COR-L47 (cell line): ENCODE measurements at places on chromosomes 5 and 9.

DNA sequence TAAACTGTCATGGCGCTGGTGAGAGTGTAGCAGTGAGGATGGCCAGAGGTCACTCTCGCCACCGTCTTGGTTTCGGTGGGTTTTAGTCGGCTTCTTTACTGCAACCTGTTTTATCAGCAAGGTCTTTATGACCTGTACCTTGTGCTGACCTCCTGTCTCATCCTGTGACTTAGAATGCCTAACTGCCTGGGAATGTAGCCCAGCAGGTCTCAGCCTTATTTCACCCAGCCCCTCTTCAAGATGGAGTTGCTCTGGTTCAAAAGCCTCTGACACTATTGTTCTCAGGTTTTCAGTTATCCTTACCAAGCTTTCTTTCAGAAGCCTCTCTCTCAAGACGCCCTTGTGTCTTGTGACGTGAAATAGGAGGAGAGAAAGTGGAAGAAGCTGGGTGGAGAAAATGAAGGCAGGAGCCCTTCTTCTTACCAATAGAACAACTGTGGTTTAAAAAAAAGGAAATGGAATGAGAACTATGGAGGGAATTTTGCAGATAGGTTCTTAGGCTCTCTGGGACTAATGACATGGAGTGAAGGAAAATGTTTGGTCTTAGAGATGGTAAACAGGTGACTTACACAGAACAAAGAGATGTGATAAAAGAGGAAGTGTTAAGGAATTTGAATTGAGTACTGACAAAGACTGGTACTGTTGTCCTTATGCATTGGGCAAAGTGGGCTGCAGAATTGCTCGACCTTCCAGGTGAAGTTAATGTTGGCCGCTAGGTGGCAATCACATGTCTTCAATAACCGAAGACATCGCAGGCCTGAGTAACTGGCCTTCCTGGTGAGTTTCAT, 133.3 kb upstream of the RAI14 start:
- DNase-seq, result peak; percentile 80

DNA sequence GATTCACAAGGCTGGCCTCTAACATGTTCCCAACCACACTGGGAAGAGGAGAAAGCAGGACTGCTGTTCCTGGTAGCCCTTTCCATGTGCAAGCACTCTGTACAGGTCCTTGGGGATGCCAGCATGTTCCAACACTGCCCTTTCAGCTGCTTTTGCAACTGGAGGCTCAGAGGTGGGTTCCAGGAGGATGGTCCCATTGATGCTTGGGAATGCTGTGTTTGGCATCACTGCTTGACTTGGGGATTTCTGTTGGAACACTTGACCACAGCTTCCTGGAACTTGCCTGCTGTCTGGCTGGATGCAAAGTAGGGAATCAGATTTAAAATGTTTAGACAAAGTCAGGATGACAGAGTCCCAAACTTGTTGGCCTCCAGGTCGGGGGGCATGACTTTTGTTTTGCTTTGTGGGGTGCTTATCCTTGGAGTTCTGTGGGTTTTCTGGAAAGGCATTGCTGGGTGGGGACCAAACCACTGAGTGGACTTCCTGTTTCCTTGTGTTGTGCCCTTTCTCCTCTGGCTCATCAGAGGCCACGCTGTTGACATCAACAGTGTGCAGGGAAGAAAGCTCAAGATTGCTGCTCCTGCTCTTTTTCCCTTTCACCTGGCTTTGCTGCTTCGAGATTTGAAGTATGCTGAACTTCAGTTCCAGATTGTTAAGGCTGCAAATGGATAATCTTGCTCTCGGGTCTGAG, 148.5 kb upstream of the RPS23 start:
- DNase-seq, result no peak

DNA sequence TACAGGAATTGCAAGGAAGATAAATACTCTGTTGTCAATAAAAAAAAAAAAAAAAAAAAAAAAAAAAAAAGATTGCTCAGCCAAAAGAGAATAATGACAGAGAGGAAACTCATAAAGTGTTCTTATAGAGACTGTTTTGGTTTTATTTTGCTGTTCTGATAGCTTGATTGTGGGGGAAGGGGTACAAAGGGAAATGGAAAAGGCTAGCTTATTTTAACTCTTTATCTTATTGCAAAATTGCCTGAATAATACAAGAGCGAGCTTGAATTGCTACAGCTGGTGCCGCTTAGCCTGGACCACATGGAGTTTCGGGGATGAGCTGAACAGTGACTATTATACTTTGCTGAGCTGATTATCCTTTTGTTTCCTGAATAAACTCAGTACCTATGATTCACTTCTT, 31.0 kb upstream of the SHISAL2B start:
- peak; percentile 22 for DNase-seq

- DNase-seq, result no peak
Observed at GRCh38 chr5:140977003-140977402, 10.7 kb downstream of the PCDHAC2 start.

GRCh38 chr5:174504266-174504726, 220.1 kb upstream of the MSX2 start:
- peak; percentile 65 for DNase-seq

DNA sequence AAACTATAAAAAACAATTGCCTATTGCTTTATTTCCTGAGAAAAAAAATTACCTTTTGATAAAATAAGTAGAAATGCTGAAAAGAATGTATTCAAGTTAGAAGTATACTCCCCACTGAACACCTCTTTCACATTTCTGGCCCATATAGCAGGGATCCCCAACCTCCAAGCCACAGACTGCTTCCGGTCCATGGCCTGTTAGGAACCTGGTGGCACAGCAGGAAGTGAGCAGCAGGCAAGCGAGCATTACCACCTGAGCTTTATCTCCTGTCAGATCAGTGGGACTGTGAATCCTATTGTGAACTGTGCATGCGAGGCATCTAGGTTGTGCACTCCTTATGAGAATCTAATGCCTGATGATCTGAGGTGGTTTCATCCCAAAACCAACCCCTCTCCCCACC, 563.9 kb downstream of the RAB3C start:
- no peak for DNase-seq

DNA sequence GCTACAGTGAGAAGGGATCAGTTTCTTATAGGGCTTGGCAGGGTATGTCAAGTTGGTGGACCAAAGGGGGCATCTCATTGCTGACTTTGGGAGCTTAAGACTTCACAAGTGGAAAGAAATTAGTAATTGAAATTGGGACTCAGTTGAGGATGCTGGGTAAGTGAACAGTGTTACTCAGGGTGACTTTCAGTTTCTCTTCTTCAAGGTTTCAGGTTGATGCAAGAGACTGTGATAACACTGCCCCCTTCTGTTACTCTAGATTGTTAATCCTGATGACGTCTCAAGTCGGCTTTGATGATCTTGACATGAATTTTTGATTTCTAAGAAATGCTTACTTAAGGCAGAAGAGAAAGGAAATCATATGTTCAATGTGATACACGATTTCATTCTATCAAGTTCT, 21.3 kb downstream of the KCTD16 start:
- DNase-seq, result no peak

DNA sequence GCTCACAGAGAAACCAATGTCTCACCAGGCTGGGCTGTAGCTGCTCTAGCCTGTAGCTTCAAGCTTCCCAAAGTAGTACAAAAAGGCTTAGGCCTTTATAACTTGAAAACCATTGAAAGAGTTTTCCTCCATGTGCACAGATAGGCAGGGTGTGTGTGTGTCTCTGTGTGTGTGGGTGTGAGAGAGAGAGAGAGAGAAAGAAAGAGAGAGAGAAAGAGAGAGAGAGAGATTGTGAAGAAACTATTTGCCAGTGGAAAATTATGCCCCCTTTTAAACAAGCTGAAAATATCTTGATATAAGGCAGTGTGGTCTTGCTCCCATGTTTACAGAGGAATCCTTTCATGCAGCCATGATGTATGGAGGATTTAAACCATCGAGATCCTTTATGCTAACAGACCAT, 17.9 kb upstream of the GDNF start:
- DNase-seq, result no peak

- no peak for DNase-seq
Observed at GRCh38 chr9:93826209-93826608, 128.9 kb downstream of the BARX1 start.

GRCh38 chr5:30267026-30267425, 926.5 kb upstream of the CDH6 start:
- no peak for DNase-seq

DNA sequence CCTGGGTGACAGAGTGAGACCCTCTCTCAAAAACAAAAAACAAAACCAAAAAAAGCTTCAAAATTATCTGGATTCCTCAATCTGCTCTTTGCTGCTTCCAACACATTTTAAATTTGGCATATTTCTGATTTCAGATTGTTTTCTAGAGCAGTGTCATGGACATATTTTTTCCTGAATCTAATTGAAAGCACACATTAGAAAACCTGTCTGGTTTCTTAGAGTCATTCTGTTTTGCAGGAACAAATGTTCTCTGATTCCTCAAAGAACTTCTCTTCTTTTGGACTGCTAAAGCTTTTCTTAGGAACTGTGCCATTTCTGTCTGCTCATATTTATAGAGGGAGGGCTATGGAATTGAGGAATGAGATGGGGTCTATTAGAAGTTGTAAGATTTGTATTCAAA, 81.6 kb downstream of the RAI14 start:
- no peak for DNase-seq

- DNase-seq, result no peak
Observed at GRCh38 chr9:96460882-96461281, 10.9 kb downstream of the HABP4 start.

DNA sequence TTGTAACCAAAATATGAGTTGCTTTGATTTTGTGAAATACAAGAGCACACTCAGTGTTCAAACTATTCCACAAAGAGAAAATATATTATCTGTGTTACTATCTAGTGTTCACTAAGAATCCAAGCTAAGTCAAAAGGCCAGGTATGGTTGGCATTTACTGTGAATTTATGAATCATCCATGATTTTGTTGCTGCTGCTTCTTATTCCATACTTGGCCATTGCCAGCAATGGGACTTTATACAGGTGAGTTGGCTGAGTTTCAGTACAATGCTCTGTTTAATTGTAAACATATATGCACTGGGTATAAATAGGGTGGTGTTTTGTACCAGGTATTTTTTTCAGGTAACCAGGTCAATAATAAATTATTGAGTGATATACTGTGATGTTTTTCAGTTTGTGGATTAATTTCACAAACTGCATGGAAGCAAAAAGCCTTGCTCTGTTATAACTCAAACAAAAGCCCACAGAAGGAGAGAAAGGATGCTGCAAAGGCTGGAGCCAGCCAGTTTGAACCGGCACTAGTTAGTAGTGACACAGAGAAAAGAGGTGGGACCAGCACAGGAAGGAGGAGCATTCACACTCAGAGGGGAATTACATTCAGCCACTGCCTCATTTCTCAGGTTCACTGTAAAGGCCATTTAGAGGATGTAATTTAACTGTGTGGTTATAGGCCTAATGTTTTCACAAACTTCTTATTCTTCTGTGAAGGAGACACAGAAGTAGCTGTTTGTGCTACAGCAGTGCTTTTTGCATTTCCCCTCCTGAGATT, 381.8 kb downstream of the ADGRV1 start:
- peak; percentile 83 for DNase-seq

DNA sequence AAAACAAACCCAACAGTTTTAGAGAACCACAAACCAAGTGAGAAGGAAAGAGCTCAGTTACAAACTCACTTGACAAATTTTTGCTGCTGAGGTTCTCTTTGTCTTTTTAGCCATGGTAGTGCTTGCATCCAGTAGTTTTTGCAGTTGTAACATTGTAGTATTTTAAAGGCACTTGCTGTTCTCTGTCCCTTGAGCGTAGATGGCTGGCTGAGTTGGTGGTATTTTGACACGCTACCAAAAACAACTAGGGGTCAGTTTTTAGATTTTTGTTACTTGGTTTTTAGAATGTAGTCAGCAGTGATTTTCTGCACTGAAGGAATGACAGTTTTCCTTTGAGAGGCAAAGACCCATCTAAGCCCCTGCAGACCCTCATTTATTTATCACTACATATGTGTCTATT, 58.0 kb downstream of the TLE4 start:
- DNase-seq, result no peak

DNA sequence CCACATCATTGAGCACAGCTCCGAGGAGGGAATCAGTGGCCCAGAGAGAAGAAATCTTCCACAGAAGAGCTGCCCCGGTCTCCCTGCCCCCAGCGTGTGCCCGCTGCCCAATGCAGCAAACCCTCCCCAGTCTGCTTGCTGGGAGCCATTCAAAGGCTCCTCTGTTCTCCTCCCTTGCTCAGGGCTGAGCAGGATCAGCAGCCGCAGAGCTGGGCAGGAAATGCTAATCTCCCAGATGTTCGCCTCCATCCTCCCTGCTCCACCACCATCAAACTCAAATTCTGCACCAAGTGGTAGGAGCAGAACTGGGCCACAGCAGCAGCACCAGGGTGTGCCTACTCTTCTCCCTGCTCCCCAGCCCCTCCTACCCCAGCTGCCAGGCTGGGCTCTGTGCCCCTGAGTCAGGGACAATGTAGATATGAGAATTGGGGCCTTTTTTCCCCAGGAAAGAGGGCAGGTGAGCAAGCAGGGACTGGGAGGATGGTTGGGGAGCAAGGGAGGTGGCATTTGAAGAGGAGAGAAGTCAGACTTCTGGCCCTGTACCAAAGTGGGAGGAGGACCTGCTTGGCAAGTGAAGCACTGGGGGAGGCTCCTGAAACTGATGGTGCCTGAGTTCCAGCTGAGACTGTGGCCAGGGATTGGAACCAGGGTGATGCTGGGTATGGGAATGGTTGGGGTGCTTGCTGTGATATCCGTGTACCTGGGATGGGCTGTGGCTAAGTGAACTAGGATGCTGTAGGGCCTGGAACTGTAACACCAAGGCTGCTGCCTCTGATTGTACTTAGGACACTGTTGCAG, 1.9 kb upstream of the PCDH1 start:
- DNase-seq, result no peak

DNA sequence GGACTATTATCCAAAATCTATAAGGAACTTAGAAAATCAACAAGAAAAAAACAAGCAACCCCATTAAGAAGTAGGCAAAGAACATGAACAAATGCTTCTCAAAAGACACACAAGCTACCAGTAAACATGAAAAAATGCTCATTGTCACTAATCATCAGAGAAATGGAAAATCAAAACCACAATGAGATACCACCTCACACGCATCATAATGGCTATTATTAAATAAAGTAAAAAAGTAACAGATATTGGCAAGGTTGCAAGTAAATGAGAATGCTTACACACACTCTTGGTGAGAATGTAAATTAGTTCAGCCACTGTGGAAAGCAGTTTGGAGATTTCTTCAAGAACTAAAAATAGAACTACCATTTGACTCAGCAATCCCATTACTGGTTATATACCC, 167.0 kb upstream of the DMRTA1 start:
- DNase-seq, result no peak

GRCh38 chr5:163908253-163908652, 402.8 kb downstream of the MAT2B start:
- DNase-seq, result no peak

GRCh38 chr9:19385786-19386501, 5.9 kb upstream of the RPS6 start:
- no peak for DNase-seq

GRCh38 chr9:93819905-93820304, 135.2 kb downstream of the BARX1 start:
- DNase-seq, result no peak

GRCh38 chr9:95852059-95853032, 23.1 kb upstream of the ERCC6L2 start:
- no peak for DNase-seq

DNA sequence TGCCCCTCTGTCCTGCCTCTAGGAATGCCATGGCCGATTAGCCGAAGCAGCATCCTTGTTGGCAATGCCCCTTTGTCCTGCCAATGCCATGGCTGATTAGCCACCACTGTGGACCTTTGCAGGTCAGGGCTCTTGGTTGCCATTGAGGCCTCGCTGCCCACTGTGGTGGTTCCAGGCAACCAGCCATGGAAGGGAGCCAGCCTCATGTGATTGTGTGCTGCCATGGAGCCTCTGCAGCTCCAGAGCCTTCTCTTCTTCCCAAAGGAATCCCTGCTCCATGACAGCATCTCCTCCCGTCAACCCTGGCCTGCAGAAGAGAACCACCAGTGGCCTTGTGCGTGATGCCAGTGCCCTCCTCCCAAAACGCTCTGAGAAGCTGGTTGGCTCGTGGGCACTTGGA, 187.0 kb downstream of the CACNA1B start:
- DNase-seq, result no peak
